Osteoblast (primary cell): ENCODE measurements at places on chromosomes 4 and X. TPM values are rescaled to one million over a fixed set of nuclear protein-coding genes. Genes with fewer than 3 reads are reported as not detected.

GRCh38 chr4:27397886-27398285 lies 537.2 kb downstream of the STIM2 start:
- no peak for DNase-seq

GRCh38 chr4:107349732-107350131 lies 313.6 kb upstream of the DKK2 start:
- no peak for DNase-seq

DNA sequence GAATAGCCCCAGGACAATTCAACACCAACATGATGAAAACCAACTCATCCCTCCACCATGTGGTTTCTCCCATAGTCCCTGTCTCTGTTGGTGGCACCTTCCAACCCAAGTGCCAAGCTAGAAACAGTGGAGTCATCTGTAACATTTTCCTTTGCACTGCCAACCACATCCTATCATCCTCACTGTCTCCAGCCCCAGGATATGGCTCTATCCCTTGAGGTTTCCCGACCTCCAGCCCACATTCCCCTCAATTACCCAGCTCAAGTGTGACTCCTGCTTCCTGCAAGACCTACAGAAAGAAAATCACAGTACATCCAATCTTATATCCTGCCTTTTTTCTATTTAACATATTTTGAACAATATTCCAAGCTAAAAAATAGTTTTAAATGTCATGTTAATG lies 24.2 kb downstream of the PNMA6F start:
- DNase-seq: no peak

DNA sequence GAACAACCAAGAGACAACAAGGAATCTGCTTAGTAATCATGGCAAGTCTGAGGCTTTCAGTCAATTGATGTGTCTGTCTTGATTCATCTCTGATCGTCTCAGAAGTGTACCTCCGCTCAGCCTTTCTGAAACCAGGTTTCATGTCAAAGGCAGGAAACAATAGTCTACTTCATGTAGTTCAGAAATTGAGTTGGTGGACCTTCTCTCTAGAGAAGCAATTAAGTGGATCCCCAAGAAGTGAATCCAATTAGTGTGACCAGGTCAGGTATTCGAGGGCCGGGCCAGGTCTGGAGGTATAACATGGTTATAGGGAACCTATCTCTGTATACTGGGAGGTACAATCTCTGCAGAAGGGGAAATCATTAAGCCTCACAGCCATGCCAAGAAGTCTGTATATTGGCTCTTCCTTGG lies 32.0 kb downstream of the DAPP1 start:
- no peak for DNase-seq

- DNase-seq: no peak
Measured at GRCh38 chrX:149699761-149700160, 12.1 kb upstream of the MAGEA11 start.

The CYTL1 gene
- total RNA-seq: 0.36 and 15.3 TPM in 2 replicates

The CFP gene
- 0.29 and 0.36 TPM in 2 replicates for total RNA-seq

The PRDM5 gene
- total RNA-seq: 39.4 and 42.4 TPM in 2 replicates
